AG08395 (cell line): ENCODE measurements at places on chromosomes 13 and 19.

DNA sequence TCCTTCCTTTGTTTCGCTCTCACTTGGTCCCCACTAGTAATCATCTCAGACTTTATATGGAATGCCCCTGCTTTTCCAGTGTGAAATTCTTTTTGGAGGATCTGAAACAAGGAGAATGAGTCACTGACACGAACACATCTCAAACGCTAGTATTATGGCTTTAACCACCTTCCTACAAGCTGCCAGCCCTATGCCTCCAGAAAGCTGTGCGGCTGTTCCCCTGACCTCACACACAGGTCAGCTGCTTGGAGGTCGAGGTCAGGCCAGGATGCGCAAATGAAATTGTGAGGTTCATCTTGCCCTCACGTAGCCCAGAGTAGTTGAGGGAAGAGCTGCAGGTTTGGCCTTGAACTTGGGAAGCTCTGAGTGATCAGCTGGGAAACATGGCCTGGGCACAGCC is 449.8 kb downstream of the FGF9 start:
- DNase-seq, result no peak

DNA sequence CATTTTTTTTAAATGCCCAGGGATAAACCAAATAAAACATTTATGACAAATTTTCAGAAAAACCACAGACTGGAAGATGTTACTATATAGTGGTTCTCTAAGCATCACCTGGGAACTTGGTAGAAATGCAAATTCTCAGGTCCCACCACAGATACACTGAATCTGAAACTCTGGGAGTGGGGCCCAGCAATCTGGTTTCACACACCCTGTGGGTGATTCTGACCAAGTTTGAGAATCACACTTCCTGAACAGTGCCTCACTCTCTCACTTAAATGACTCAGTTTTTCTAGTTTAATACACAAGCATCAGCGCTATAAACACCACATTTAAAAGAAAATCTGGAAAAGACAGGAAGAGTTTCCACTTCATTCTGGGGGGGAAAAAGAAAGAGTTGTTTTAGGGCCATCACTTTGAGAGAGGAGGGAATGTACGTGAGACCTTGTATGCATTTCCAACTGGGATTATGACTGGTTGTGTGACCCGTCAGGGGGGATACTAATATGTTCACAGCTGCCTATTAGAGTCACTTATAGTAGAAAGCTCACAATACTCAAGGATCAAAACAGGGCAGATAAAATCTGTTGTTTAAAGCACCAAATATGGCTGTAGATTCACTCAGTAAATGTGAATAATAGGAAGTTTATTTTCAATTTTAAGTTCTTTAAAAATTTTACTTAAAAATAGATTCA is 567.7 kb downstream of the GPC6 start:
- no peak for DNase-seq

DNA sequence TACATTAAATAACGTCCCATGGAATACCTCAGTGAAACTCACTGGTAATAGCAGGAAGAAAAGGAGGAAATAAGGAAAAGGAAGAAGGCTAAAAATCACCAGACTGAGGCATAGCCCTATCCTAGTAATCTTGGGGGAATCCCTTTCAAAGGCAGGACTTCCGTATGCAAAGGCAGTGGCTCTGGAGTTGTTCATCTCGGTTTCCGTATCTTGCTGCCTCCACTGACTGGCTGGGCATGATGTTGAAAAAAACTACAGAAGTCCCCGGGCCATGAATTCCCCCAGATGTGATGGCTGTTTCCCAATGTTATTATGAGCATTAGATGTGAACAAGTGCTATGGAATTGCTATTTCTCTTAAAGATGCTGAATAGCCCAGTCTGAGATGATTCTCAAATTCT is 5.5 kb downstream of the FPR2 start:
- no peak for DNase-seq

DNA sequence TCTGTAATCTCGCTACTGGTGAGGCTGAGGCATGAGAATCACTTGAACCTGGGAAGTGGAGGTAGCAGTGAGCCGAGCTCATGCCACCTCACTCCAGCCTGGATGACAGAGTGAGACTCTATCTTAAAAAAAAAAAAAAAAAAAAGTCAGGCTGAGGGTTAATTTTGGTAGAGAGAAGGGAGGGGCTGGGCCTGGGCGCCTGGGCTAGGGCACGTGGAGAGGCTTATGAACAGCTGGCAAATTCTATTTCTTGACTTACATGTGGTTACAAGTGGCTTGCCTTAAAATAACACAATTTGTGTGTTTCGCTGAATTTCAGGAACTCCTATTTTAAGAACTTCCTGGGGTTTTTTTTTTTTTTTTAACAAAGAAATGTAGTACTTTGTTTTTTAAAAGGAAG is 47.6 kb upstream of the MAP3K10 start:
- no peak for DNase-seq

- peak; percentile 48 for DNase-seq
Measured at GRCh38 chr13:41418027-41418426, 39.3 kb upstream of the RGCC start.

- no peak for DNase-seq
Measured at GRCh38 chr13:75762076-75762937, 126.2 kb downstream of the LMO7 start.

DNA sequence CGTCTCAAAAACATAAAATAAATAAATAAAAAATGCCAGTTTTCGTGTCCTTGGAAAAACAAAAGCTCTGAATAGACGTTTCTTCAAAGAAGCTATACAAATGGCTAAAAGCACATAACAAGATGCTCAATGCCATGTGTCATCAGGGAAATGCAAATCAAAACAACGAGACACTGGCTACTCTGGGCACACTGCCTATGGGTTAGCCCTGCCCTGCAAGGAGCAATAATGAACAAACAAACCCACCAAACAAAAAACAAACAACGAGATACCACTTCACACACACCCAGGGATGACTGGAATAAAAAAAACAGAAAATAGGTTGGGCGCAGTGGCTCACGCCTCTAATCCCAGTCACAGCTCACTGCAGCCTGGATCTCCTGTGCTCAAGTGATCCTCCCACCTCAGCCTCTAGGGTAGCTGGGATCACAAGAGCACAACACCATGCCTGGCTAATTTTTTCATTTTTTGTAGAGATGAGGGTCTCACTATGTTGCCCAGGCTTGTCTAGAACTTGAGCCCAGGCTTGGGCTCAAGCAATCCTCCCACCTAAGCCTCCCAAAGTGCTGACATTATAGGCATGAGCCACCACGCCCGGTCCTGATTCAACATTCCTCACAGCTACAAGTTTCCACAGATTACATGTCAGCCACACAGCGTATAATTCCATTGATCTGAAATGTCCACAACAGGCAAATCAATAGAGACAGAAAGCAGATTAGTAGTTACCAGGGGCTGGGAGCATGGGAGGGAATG is 15.5 kb upstream of the ISYNA1 start:
- no peak for DNase-seq

GRCh38 chr19:6103217-6103644 is 7.1 kb downstream of the RFX2 start:
- DNase-seq, result peak; percentile 89

GRCh38 chr13:46871557-46871956 is 25.3 kb downstream of the HTR2A start:
- no peak for DNase-seq

GRCh38 chr19:2096034-2096479 is at the start of gene MOB3A:
Gene MOB3A (minus strand): TSS chr19:2096326. CDS start chr19:2078560, 17,766 bp downstream.
- peak; percentile 89 for DNase-seq

- no peak for DNase-seq
Measured at GRCh38 chr19:6682607-6683128, 12.7 kb upstream of the TNFSF14 start.

DNA sequence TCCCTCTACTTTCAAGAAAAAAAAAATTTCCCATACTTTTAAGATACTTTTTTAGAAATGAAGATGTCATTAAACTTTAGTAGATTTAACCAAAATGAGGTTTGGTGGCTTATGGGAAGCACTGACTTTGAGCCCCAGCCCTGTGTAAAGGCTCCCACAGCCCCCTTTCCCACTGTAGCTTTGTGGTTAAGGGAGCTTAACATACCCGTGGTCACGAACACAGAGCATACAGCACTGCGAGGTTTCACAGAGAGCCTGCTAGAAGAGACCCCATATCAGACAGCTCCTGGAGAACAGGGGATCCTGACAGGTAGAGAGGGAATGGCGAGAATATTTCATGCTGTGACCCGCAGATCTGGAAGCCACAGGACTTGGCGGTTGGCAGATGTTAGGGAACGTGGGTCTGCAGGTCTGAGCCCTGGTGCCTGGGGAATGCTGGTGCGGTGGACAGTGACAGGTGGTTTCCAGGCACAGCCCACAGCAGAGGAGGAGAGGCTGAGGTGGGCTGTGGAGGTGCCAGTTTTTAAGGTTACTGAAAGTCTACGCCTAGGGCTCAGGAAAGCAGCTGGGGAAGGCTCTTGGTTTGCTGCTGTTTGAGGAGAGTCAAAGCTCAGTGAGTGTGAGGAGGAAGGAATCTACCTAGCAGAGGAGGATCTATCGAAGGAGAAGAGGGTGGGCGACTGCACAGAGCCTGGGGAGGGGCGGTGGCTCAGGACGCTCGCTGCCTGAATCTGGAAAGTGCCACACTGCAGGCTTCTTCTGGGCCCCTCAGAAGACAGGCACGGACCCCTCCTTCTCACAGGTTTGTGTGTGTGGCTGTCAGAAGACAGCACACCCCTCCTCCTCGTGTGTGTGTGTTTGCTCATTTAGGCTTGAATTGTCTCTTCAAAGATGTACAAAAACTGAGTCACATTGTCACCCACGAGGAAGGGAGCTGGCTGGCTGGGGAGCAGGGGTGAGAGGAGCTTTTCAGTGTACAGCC is 49.9 kb downstream of the SLC7A9 start:
- DNase-seq, result no peak

DNA sequence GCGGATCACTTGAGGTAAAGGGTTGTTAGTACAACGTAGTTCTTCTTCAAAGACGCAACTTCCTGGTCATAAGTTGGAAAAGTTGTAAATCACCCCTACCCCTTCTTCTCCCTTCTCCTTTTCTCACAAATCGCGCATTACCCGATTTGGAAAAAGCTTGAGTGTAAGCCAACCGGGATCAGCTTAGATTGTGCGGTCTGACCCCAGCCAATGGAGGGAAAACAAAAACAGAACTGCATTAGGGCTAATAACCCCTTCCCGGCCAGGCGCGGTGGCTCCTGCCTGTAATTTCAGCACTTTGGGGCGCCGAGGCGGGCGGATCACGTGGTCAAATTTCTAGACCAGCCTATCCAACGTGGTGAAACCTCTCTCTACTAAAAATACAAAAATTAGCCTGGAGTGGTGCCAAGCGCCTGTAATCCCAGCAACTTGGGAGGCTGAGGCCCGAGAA is 806 bp downstream of the ZNF90 start:
- DNase-seq, result peak; percentile 5

- DNase-seq, result no peak
Measured at GRCh38 chr13:113298043-113298945, 1.3 kb downstream of the LAMP1 start.

DNA sequence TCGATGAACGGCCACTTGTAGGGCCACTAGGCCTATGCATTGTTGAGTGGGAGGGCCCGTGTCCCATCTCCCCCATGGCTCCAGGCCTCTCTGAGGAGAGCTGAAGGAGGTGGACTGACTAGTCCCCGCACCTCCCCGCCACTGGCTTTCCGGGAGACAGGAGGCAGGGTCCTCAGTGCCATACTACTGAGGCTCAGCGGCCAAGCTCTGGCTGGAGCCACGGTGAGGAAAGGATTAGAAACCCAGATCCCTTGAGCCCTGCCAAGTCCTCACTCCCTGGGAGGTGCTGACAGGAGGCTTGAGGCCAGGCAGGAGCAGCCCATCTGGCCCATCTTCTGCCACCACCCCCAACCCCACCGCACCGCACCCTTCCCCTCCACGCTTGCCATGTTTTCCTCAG is 29.0 kb downstream of the CCDC8 start:
- DNase-seq, result no peak

- DNase-seq, result no peak
Measured at GRCh38 chr13:31947105-31947504, 84.5 kb upstream of the FRY start.

DNA sequence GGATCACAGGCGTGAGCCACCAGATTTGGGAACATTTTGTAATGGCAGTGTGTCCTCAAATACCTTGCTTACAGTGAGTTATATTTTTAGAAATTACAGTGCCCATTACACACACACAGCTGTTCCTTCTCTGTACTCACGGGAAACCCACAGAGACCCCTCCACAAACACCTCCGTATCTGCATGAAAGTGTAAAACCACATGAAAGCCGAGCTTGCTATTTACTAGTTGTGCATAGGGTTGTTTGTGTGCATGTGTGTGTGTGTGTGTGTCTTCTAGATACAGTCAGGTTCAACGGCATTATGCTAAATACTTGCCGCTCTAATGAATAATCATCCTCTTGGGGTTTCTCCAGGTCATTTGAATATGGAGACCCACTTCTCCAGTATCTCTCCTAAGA is 22.3 kb upstream of the LILRA2 start:
- DNase-seq, result no peak

- no peak for DNase-seq
Measured at GRCh38 chr19:2356036-2356646, 3.9 kb upstream of the TMPRSS9 start.

GRCh38 chr13:19561585-19561984 is 253 bp upstream of the TPTE2 start:
- DNase-seq, result no peak

DNA sequence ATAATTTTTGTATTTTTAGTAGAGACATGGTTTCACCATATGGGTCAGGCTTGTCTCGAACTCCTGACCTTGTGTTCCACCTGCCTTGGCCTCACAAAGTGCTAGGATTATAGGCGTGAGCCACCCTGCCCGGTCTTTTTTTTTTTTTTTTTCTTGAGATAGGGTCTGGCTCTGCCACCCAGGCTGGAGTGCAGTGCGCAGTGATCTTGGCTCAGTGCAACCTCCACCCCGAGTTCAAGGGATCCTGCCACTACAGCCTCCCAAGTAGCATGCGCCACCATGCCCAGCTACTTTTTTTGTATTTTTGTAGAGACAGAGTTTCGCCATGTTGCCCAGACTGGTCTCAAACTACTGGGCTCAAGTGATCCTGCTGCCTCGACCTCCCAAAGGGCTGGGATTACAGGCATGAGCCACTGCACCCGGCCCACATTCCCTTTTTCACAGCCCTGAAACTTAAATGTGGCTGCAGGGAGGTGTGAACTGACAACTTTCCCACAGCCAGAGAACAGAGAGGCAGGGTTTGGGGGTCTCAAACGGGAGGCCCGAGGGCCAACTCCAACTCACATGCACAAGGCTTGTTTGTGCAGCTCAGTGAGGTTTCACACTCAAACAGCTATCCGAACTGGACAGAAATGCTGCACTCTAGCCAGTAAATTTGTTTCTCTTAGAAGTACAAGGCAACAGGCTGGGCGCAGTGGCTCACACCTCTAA is 4.4 kb upstream of the S1PR5 start:
- peak; percentile 0 for DNase-seq

DNA sequence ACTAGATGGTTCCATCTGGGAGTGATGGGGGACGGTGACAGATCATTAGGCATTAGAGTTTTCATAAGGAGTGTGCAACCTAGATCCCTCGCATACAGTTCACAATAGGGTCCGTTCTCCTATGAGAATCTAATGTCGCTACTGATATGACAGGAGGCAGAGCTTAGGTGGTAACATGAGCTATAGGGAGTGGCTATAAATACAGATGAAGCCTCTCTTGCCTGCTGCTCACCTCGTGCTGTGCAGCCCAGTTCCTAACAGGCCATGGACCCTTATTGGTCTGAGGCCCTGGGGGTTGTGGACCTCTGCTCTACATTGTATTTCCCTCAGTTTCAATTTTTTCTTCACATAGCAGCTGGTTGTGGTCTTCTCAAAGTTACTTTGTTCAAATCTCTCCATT is 56.5 kb downstream of the CDK8 start:
- DNase-seq, result no peak

GRCh38 chr19:33752945-33753344 is 43.7 kb upstream of the KCTD15 start:
- DNase-seq, result no peak

GRCh38 chr13:39378306-39378705 is 224.7 kb downstream of the LHFPL6 start:
- no peak for DNase-seq

- DNase-seq, result no peak
Measured at GRCh38 chr13:20877902-20878301, 24.6 kb downstream of the XPO4 start.
